NCI-H1417 treated with DMSO at 0.1 percent for 48 hours (cell line): ENCODE measurements at places on chromosomes 2 and 18.
A peak's percentile ranks its signal among the peaks of the same experiment; 100 is the strongest.

DNA sequence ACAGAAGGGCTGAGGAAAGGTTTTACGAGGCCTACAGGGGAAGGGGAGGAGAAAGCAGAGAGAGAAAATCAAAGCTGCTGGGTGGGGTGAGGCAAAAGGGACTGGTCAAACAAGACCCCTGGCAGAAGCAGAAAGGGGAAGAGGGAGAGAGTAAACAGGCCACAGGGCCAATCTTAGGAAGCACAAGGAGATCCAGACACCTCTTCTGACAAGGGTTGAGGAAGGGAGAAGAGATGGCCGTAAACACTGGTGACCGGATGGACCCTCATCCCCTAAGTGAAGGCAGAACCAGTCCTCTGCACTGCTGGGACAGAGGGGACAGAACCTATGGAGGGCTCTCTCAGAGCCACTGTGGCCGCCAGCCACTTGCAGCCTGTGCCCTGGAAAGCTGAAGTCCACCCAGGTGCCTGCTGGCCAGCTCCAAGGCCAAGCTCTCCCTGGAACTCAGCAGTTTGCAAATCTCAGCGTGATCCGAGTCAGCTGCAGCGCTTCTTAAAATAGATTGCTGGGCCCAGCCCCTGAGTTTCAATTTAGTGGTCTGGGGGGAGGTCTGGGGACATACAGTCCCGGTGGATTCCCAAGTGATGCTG, 108.8 kb downstream of the TMEM163 start:
- no peak for DNase-seq

DNA sequence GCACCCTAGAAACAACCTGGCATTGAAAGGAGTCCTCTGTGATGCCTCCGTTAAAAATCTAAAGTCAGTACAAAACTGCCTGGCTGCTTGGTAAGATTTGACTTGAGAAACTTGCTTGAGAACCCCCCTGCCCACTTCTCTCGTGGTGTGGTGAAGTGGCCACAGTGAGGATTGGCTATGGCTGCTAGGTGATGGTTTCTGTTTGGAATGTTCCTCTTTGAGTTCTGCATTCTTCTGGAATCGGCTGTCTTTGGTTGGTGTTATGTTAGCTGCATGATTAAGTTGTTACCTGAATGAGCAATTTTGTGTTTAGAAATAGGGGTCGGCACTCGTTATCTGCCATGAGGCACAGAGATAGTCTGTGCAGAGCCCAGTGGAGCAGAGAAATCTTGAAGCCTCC, 21.7 kb upstream of the SAG start:
- DNase-seq, result no peak

- no peak for DNase-seq
These were observed 97.2 kb downstream of the RAB3GAP1 start for GRCh38 chr2:135149251-135149650.

- no peak for DNase-seq
These were observed 163.6 kb upstream of the ACAA2 start for GRCh38 chr18:49976795-49977560.

DNA sequence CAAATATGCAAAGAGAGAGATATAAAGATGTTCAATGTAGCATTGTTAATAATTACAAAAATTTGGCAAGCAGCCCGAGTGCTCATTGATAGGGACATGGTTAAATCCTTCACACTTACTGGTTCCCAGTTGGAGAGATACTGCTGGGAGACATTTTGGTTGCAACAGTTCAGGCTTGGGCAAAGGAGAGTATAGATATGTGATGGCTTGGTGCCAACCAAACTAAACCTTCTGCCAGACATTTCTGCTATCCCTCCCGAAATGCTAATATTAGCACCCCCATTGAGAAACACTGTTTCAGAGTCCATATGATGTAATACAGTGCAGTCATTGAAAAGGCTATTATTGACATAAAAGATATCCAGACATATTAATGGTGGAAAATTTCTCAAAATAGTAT, 11.5 kb downstream of the GEN1 start:
- no peak for DNase-seq

DNA sequence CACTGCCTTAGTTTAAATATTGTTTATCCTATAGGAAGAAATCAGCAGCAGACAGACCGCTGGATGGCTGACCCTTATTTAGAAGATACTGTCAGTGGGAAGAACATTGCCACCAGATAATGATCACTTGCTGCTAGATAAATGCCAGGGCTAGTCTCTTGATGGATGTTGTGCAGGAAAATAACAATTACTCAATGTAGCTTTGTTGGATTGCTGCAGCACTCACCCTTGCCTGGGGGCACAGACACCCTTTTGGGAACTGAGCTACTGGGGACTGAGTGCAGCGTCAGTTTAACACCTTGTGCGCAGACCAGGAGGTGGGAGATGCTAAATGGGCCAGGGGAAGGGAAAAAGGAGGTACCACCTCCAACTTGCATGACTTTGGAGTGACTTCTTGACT, 64.2 kb upstream of the CAPN13 start:
- peak; percentile 54 for DNase-seq

DNA sequence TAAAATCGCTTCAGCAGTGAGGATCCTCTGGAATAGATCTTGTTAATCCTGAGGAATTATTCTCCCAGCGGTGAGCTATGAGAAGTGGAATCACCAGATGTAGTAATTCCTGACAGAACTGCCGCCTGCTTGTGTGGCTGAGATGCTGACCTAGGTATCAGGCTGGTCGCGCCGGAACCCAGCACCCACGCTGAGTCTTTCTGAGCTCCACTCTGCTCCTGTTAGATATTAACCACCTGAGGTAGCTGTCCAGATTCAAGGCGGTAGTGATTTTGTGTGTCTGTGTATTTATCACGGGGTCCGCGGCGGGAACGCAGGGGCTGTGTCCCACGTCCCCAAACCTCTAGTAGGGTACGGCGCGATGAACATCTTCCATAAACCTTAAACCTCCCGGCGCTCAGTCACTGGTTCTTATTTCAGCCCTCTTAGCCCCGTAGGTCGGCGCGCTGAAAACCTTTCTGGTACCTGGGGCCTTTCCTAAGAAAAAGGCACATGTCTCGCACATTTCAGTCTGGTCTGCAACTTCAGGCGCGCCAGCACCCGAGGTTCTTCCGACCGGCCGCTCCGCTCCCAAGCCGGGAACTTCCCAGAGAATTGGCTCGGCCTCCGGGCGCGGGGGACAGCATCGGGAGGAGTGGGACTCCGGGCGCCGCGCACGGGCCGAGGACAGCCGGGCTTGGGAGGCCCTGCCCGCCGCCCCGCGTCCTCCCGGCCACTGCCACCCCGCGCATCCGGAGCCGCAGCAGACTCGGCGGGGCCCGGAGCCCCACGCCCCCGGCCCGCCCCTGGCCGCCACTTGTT, 542 bp upstream of the CNNM3 start:
- DNase-seq, result no peak

- DNase-seq, result no peak
These were observed 157.0 kb downstream of the EML6 start for GRCh38 chr2:54880428-54880827.

DNA sequence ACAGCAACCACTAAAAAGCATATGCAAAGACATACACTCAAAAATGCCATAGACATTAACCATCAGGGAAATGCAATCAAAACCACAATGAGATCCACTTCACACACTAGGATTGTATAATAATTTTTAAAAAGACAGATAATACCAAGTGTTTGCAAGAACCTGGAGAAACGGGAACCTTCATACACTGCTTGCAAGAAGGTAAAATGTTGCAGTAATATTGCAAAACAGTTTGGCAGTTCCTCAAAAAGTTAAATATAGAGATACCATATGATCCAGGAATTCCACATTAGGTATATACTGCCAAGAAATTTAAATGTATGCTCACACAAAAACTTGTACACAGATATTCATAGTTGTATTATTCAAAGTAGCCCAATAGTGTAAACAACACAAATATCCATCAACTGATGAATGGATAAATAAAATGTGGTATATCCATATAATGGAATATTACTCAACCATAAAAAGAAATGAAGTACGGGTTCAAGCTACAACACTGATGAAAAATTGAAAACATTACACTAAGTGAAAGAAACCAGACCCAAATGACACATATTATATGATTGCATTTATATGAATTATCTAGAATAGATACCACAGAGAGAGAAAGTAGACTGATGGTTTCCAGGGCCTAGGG, 14.7 kb upstream of the CHMP3 start:
- DNase-seq, result no peak

DNA sequence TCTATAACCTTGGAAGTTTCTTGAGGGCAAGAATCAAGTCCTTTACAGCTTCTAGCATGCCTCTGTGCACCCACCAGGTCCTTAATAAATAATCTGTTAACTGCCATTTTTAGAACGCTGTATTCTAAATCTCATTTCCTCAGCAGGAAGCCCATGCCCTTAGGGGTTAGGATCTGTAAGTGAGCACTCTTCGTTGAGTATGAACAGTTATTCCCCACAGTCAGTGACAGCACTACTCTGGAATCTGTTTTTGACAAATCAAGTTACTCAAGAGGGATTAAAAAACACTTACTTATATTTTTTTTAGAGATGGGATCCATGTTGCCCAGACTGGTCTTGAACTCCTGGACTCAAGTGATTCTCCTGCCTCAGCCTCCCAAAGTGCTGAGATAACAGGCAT, 14.6 kb downstream of the PAIP2B start:
- DNase-seq, result no peak

- no peak for DNase-seq
These were observed 24.4 kb downstream of the CXCR4 start for GRCh38 chr2:136093583-136093982.

DNA sequence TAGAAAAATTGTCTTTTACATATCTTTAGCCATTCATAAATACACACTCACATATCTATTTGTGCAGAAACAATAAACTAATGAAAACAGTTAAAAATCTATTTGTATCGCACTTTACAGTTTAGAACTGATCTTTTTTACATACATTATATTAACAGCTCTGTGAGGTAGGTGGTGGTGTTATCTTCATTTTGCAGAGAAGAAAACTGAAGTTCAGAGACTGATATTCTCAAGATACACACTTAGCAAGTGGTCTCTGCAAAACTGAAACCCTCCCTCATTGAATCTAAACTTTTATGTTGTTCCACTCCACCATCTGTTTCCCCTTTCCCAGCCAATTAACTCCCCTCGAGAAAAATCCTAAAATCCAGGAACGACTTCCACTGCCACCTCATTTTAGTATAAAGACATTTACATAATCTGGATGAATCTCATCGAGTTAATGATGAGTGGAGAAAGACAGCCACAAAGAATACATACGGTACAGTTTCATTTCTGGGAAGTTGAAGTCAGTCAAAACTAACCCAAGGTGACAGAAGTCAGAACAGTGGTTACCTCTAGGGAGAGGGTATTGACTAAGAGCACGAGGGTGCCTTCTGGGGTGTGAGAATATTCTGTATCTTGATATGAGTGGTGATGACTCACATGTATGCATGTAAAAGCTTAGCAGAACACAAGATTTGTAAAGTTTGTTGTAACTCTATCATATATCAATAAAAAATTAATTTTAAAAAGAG, 524.2 kb upstream of the TCF4 start:
- no peak for DNase-seq

GRCh38 chr2:116680256-116680936, 1134.1 kb upstream of the DDX18 start:
- DNase-seq, result no peak

GRCh38 chr18:23189768-23190661, 54.7 kb downstream of the CABLES1 start:
- no peak for DNase-seq

DNA sequence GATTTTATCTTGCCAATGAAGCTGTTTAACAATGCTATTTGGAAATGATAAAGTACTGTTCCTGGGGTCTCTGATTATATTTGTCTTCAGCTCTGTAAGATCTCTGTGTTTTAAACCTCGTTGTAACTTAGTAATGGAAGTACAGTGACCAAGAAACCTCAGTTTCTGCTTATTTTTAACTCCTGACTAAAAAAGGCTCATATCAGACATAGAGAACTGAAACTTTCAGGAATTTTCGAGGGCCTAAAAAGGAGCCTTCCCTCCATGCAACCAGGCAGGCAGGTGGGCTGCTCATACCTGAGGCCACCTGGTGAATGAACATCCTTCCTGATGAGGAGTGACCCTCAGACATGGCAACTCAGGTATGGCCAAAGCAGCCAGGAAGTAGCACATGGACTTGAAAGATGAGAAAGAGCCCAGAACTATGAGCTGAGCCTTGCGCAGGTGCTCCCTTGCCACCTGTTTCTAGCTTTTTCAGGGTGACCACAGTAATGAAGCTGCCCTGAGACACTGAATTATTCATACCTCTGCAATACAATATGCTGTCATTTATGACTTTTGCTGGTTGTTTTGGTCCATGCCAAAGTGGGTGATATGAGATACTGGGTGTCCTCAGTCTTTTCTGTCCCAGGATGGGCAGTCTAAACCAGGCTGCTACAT, 23.9 kb downstream of the MYO3B start:
- DNase-seq, result no peak

DNA sequence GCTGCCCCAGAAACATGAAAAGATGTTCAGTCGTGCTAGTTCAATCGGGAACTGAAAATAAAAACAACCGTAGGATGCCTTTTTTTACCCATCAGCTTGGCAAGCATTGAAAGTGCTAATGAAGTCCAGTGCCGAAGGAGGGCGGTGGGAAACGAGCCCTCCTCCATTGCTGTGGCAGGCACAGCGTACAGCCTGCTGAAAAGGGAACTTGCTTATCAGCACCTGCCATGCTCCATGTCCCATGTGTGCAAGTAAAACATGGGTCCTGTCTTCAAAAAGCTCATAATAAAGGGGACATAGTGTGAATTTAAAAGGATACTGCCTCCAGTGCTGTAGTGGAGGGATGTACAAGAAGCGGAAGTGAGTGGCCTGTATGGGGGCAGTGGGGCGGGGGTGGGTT, 82.4 kb downstream of the ARMC9 start:
- DNase-seq, result no peak

DNA sequence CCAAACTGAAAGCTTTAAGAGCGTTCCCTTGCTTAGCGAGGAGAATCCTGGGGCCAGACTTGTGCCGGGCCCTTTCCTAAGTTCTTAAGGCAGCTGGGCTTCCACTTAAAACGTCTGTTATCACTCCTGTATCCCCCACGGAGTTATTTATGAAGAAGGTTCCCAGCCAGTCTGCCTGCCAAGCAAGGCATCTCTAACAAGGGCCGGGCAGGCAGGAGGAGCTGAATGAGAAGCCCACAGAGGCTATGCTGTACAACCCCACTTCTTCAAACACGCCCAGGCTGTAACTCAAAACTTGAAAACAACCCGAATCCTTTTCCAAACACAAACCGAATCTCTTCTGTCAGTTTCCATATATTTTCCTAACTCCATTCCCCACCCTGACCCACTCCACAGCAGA, 39.0 kb upstream of the ZFP36L2 start:
- DNase-seq, result no peak

DNA sequence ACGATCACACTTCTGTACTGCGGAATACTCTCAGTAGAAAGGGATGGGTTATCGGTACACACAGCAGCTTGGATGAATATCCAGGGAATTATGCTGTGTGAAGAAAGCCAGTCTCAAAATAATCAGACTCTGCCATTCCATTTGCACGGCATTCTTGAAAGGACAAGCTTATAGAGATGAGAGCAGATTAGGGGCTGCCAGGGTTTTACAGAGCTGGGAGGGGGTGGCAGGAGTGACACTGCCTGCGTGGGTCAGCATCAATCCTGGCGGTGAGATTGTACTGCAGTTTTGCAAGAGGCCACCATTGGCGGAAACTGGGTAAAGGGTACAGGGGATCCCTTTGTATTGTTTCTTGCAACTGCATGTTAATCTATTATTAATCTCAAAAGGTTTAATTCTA, 16.6 kb downstream of the KCNG2 start:
- DNase-seq, result no peak

GRCh38 chr2:85421260-85422071, 3.0 kb downstream of the SH2D6 start:
- no peak for DNase-seq
